ENCODE measurements at places on chromosomes 2 and 18.
A peak's percentile ranks its signal among the peaks of the same experiment; 100 is the strongest.

GRCh38 chr18:58009166-58009565 is 34.9 kb upstream of the NEDD4L start:
- H3K27me3 ChIP-seq, result peaks cover 3% of the 10 kb centered on the region
- H3K4me3 ChIP-seq, result no peak overlapping the region
- no peak for DNase-seq

- no peak overlapping the region for H3K4me3 ChIP-seq
- no peaks in the 10 kb centered on the region for H3K27me3 ChIP-seq
- peaks cover 21% of the 10 kb centered on the region for H3K36me3 ChIP-seq
Observed at GRCh38 chr18:9521770-9522169, 46.5 kb downstream of the RALBP1 start.

GRCh38 chr18:76246590-76246989 is 248.5 kb downstream of the ZNF516 start:
- no peak overlapping the region for H3K27ac ChIP-seq
- no peaks in the 10 kb centered on the region for H3K4me1 ChIP-seq
- no peaks in the 10 kb centered on the region for H3K27me3 ChIP-seq
- H3K4me3 ChIP-seq, result no peak overlapping the region
- H3K36me3 ChIP-seq, result no peaks in the 10 kb centered on the region

DNA sequence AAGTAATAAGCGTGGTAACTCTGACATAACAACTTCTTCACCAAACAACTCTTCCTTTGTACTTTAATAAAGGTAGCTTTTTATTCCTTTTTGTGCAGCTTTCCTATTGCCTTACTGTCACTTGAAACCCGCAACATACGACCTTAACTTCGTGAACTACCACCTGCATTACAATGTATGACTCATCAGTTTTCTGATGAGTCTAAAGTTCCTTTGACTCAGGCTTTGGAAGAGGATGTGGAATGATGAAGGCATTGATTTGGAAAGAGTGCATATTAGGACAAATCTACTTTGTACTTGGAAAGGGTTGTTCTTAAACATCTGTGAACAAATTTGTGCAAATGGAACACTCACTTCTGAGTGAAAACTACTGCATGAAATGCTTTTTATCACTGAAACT is 1012.1 kb downstream of the TMEM182 start:
- no peak for DNase-seq
- no peaks in the 10 kb centered on the region for H3K27me3 ChIP-seq
- no peak overlapping the region for H3K4me3 ChIP-seq
- no peaks in the 10 kb centered on the region for H3K36me3 ChIP-seq
- no peaks in the 10 kb centered on the region for H3K4me1 ChIP-seq

DNA sequence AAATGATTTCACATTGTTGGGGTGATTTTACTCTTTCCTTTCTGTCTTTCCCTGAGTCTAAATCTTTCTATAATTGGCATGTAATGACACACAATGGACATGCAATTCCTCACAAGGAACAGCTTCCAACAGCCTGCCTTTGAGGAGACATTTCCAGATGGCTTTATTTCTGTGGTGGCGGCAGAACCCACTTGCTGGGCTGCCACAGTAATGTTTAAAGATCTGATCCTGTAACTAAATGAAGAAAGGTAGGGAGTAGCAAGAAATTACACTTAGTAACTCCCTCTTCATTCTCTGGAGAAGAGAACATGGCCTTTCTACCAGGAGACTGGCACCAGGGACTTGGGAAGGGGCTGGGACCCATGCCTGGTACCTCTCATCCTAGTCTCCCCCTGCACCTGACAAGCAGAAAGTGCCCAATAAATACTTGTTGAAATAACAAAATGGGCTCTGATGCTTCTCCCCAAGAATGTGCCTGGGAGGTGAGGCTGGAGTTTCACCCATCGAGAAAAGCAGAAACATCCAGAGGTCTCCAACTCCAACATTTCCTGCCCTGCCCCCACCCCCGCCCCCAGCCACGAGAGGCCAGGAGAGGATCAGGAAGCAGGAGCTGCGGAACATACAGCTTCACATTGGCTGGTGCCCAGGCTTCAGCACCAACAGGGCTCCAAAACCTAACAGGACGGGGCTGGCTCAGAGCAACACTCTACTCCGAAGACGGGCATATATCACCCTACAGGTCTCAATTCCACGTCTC is 92.1 kb downstream of the PXDN start:
- H3K36me3 ChIP-seq, result peaks cover 37% of the 10 kb centered on the region
- no peaks in the 10 kb centered on the region for H3K27me3 ChIP-seq
- DNase-seq, result no peak
- no peak overlapping the region for H3K27ac ChIP-seq
- no peaks in the 10 kb centered on the region for H3K4me1 ChIP-seq
- H3K4me3 ChIP-seq, result no peak overlapping the region

DNA sequence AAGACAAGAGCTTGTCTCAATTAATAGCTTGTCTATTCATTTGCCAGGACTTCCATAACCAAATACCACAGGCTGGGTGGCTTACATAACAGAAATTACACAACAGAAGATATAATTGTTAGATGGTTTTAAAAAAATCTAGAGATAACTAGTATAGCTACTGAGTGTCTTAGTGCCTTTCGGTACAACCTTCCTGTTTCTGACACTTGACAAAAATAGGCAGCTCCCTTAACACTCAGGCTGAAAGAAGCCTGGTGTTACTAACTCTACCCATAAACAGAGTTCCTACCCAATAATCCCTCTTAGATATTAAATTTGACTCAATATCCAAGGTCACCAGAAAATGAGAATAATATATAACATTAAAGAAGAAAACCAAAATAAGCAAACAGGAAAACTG is 129.7 kb downstream of the BARD1 start:
- H3K4me3 ChIP-seq, result no peak overlapping the region
- no peak overlapping the region for H3K27ac ChIP-seq
- DNase-seq, result no peak
- H3K27me3 ChIP-seq, result no peaks in the 10 kb centered on the region
- peaks cover 4% of the 10 kb centered on the region for H3K4me1 ChIP-seq

DNA sequence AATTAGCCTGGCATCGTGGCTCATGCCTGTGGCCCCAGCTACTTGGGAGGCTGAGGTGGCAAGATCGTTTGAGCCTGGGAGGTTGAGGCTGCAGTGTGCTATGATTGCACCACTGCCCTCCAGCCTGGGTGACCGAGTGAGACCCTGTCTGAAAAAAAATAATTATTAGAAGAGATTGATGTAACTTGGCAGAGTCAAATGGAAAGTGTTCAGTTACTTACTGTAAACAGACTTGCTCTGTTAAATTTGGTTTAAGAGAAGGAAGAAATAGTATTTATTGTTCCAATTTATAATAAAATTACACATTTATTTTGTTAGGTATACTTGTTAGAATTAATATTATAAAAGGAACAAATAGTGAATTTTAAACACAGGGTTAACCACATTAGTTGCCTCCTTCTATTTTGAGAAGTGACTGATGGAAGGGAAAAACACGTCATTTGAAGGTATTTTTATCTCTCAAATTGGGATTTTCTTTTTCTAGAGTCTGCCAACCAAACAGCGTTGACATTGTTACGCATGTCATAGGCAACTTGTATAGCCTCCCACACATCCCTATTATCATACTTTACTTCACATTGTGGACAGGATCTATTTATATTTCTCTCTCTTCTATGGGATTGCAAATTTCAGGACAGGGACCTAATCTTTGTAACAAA is 118.8 kb upstream of the B3GNT2 start:
- H3K36me3 ChIP-seq, result peaks cover 8% of the 10 kb centered on the region
- H3K27ac ChIP-seq, result no peak overlapping the region
- no peaks in the 10 kb centered on the region for H3K27me3 ChIP-seq
- no peak overlapping the region for H3K4me3 ChIP-seq
- DNase-seq, result no peak
- no peaks in the 10 kb centered on the region for H3K4me1 ChIP-seq

DNA sequence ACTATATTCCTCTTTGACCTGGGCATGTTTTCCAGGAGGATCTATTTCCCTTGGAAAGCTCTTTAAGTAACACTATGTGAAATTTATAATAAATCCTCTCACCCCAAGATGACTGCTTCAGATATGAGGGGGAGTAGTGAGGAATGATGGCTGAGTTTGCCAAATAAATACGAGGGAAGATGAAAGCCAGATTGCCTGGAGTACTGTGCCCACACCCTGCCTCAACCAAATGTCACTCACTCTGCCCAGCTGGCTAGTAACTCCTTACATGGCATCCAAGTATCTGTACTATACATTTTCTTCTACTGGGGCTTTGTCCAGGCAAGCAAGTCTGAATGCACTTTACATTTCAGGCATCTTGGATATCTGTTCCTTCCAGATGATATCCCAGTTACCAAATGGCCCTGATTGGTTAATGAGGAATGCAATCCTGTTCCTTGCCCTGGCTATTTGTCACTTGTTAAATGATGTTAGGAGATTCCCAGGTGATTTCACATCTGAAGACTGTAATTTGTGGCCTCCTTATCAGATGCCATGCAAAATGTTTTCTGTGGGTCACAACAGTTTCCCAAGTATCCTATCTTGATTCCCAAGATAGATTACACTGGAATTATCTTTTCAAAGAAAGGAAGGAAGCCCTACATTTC is 191.8 kb downstream of the IKZF2 start:
- peaks cover 2% of the 10 kb centered on the region for H3K4me1 ChIP-seq
- H3K36me3 ChIP-seq, result no peaks in the 10 kb centered on the region
- DNase-seq, result no peak
- H3K27ac ChIP-seq, result no peak overlapping the region

GRCh38 chr18:61939046-61939674 is 46.4 kb upstream of the RNF152 start:
- no peaks in the 10 kb centered on the region for H3K27me3 ChIP-seq
- no peak overlapping the region for H3K4me3 ChIP-seq
- H3K36me3 ChIP-seq, result no peaks in the 10 kb centered on the region
- no peak overlapping the region for H3K27ac ChIP-seq
- H3K4me1 ChIP-seq, result peaks cover 8% of the 10 kb centered on the region
- DNase-seq, result no peak

GRCh38 chr2:24577481-24577880 is 86.4 kb downstream of the NCOA1 start:
- no peak overlapping the region for H3K4me3 ChIP-seq
- H3K27ac ChIP-seq, result peak overlapping the region; percentile 65
- no peak for DNase-seq
- peaks cover 6% of the 10 kb centered on the region for H3K36me3 ChIP-seq

DNA sequence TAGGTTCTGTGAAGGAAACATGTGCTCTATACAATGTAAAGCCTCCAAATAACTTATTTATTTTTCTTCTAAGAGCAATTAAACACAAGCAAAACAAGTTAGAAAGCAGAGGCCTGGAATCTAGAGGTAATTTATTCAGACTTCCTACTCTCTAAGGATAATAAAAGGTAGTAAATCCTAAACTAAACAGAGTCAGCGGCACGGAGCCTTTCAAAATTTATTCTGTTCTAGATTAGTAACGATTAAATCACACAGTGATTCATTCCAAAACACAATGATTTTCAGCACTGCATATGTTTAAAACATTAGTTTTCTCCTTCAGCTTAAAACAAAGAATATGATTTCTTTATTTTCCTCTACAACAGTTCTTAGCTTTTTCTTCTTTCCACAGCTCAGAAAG is 160.9 kb downstream of the FBXO15 start:
- no peak overlapping the region for H3K27ac ChIP-seq
- H3K36me3 ChIP-seq, result peaks cover 2% of the 10 kb centered on the region
- DNase-seq, result no peak
- H3K4me3 ChIP-seq, result no peak overlapping the region
- peaks cover under 1% of the 10 kb centered on the region for H3K27me3 ChIP-seq

DNA sequence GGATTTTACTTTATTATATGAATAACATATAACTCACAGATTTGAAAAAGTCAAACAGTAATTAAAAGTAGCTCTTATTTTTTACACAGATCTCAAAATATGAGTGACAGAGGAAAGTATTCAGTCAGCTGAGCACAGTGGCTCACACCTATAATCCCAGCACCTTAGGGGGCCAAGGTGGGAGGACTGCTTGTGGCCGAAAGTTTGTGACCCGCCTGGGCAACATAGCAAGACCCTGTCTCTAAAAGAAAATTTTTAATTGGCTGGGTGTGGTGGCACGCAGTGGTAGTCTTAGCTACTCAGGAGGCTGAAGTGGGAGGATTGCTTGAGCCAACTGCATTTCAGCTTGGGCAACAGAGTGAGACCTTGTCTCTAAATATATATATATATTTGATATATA is 19.2 kb upstream of the UGP2 start:
- H3K4me1 ChIP-seq, result no peaks in the 10 kb centered on the region
- no peak overlapping the region for H3K4me3 ChIP-seq
- H3K27ac ChIP-seq, result no peak overlapping the region
- DNase-seq, result no peak

- H3K4me1 ChIP-seq, result peaks cover 19% of the 10 kb centered on the region
- H3K27ac ChIP-seq, result no peak overlapping the region
- H3K4me3 ChIP-seq, result no peak overlapping the region
- peaks cover 15% of the 10 kb centered on the region for H3K36me3 ChIP-seq
Observed at GRCh38 chr2:7018767-7019166, 101.6 kb downstream of the RNF144A start.

- no peaks in the 10 kb centered on the region for H3K36me3 ChIP-seq
- no peaks in the 10 kb centered on the region for H3K27me3 ChIP-seq
- no peak overlapping the region for H3K4me3 ChIP-seq
- H3K4me1 ChIP-seq, result no peaks in the 10 kb centered on the region
- H3K27ac ChIP-seq, result no peak overlapping the region
Observed at GRCh38 chr2:141692829-141693228, 438.0 kb downstream of the LRP1B start.

GRCh38 chr2:172285010-172285621 is 142.3 kb upstream of the ITGA6 start:
- DNase-seq, result no peak
- H3K36me3 ChIP-seq, result no peaks in the 10 kb centered on the region
- peaks cover 2% of the 10 kb centered on the region for H3K4me1 ChIP-seq

DNA sequence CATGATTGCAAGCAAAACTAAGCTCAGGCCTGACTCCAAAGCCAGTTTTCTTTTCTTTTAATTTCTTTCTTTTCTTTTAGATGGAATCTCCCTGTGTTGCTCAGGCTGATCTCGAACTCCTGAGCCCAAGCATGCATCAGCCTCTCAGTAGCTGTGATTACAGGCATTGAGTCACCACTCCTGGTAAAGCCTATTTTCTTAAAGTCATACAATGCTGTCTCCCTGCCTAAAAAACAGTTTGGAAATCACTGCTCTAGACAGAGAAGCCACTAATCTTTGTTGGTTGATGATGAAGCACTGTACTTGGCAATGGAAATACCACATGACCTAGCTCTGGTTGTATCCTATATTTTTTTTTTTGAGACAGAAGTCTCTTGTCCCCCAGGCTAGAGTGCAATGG is 33.1 kb upstream of the ZNF532 start:
- H3K27me3 ChIP-seq, result no peaks in the 10 kb centered on the region
- H3K36me3 ChIP-seq, result peaks cover 2% of the 10 kb centered on the region
- H3K27ac ChIP-seq, result no peak overlapping the region
- no peak for DNase-seq
- H3K4me3 ChIP-seq, result no peak overlapping the region

GRCh38 chr2:171411791-171412483 is 21.9 kb downstream of the METTL8 start:
- no peak for DNase-seq
- H3K4me3 ChIP-seq, result no peak overlapping the region
- H3K36me3 ChIP-seq, result no peaks in the 10 kb centered on the region
- H3K4me1 ChIP-seq, result peaks cover 2% of the 10 kb centered on the region
- H3K27me3 ChIP-seq, result no peaks in the 10 kb centered on the region
